Nucleus accumbens (tissue), 56 donors: ENCODE measurements at places on chromosomes 4 and X.

GRCh38 chr4:112888622-112889021, 160.8 kb upstream of the ANK2 start:
- DNase-seq = no peak

DNA sequence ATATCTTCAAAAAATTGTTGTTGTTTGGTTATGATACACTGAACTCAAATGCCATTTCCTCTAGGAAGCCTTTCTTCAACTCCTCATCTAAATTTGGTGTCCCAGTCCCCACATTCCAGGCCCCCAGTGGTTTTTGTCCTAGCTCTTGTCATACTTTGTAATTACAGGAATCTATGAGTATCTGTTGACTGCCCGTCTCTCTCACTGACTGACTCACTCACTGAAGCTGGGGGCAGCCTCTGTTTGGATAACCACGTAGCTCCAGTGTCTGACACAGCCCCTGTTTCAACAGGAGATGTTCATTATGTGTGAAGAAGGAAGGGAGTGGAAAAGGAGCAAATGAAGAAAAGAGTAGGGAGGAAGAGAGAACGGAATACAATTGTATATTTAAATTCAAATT, 284.1 kb upstream of the TENM3 start:
- no peak for DNase-seq

DNA sequence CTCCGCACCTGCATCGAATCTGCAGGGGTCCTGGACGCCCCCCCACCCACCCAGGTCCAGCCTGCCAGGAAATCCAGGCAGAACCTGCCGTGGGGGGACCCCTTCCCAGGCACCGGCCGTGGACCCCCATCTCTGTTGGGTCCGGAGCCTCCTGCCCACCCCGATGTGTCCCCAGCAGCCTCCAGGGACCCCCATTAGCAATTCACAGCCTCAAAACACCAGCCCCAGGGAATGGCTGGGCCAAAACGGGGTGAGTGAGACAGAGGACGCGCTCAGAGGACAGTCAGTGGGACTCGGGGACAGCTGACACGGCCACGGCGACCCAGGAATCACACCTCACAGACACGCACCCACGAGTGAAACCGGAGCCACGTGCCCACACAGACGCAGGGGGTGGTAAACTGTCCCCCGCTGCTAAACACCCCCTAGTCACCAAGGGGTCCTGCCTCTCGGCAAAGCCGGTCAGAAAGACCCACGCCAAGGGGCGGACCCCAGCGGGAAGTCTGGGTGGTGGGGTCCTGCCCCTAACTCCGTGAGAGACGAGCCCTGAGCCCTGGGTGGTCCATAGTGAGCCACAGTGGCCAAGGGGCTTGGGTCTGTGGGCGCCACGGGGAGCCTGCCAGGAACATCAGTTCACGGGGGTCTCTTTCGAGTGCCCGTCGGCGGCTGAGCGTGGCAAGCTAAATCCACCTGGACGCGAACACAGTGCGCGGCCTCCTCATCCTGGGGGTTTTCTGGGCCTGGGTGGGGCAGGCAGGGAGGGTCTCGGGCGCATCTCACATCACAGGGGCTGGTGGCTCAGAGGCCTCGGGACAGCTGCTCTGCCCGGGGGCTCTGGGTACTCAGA, 126.5 kb upstream of the NKX1-1 start:
- no peak for DNase-seq

DNA sequence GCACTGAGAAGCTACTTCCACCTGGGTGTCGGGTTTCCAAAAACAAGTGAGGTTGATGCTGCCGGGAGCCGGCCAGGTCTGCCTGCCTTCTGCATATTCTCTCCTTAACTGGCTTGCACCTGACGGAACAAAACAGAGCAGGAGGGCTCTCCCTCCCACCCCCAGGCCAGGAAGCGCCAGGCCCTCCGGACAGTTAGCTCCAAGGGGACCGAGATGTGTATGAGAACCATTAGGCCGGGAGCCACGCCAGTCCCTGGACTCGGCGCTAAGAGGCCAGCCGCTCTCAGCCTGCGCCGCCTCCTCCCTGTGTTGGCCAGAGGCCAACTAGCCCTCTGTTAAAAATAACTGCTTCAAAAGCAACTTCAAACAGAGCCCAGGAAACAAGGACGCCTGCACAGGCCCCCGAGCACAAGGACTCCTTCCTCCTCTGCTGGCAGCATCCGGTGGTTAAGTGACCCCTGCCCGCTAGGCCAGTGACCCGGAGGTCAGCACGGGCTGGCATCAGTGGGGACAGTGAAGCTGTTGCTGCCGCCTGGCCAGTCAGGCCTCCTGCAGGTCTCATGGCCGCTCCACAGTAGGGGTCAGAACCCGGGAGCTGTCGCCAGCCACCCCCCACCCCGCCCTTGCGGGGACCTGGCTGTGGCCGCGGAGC, 107.9 kb downstream of the ABLIM2 start:
- DNase-seq = peak; percentile 43

DNA sequence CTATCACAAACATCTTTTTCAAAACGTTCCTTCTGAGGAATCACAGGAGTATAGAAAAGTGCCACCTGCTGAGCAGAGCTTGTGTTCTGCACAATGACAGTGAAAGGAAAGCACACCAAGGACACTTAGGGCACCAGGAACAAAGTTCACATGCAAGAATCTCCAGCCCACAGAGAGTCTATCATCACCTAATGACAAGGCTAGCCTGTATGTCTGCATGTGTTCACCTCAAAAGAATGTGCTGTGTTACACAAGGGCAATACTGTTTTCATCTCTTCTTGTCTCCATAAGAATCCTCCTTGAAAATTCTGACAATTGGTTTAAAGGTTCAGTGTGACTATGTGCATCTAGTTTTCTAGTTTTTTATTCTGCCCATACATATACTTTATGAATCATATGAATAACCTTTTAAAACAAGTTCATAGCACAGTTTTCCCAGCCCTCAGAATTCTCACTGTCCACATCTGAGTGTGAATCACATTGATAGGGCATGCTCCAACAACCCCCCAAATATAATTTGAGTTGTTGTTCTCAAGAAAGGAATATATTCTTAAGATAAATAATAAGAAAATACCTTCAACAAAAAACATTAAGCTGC, 118.0 kb downstream of the PWWP3B start:
- DNase-seq = no peak

DNA sequence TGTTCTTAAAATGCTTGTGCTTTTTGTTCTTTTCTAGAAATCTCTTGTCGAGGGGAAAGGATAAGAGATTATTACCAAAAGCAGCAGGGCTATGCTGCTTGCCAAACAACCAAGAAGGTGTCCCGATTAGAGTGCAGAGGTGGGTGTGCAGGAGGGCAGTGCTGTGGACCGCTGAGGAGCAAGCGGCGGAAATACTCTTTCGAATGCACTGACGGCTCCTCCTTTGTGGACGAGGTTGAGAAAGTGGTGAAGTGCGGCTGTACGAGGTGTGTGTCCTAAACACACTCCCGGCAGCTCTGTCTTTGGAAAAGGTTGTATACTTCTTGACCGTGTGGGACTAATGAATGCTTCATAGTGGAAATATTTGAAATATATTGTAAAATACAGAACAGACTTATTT, 81.5 kb upstream of the PACRGL start:
- no peak for DNase-seq

DNA sequence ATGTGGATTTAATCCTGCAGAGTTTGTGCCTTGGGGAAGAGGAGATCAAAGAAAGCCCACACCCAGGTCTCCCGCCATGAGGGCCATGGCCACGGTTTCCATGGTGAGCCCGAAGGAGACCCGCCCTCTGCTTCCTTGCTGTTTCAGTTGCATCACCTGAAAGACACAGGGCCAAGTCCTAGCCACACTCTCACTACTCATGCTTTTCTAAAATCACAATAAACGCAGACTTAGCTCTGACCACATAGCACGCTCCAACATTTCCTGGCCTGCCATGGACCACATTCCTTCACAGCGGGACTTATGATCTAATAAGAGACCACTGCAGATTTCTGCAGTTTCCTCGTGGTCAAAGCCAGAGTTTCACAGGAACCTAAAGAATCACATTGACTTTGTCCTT, 426.0 kb upstream of the NR3C2 start:
- DNase-seq = no peak

- no peak for DNase-seq
Observed at GRCh38 chr4:40283968-40284367, 51.2 kb upstream of the CHRNA9 start.

DNA sequence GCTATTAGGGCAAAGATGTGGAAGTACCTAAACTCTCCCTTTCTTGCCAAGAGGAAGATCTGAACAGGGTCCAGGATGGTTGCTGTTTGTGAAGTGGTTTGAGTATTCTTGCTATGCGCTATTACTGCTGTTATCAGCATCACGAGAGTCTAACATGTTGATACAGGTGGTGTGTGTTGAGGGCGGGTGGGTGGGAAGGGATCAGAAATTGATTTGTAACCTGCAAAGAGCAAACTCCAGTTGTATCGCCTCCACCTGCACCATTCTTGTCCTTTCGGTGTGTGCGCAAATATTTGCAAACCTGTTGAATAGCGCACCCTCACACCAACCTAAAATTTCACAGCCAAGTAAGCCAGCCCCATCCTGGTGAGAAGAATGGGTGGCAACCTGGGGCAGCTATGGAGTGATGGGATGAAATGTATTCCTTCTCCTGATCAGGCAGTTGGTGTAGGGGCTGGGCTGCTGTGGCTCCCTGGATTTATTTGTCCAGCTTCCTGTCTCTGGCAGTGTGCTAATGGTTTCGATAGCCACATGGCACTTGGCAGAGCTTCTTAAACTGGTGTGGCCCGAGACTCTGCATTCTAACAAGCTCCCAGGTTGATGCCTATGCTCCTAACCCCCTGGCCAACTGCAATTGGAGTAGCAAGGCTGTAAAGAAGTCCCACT, 102.6 kb upstream of the SCML1 start:
- DNase-seq = no peak

DNA sequence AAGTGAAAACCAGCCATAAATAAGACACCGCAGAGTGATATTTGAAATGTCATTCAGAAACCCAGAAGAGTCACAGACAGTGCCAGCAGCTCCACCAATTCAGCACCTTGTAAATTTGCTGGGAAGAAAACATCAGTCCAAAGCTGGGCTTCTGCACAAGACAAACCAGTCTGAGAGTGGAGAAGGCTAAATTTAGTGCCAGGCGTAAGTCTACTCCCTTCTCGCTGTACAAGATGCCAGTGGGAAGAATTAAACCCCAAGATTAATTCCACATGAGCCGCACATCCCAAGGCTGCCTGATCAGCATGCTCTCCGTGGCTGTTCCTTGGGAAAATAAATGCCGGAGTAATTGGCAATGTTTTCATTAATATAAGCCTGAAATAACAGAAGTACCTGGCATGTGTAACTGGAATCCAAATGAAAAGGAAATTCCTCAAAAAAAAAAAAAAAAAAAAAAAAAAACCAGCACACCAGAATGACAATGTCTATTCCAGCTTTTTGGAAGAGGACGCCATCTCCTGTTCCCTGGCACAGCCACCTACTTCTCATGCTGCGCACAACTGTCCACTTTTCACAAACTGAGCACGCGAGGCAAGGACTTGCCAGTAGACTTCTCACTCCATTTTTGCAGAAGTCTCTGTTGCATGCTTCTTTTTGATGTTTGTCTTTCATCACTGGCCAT, 95.5 kb downstream of the NSUN7 start:
- peak; percentile 19 for DNase-seq

- no peak for DNase-seq
Observed at GRCh38 chr4:189809839-189810238, 130.8 kb upstream of the FRG1 start.

DNA sequence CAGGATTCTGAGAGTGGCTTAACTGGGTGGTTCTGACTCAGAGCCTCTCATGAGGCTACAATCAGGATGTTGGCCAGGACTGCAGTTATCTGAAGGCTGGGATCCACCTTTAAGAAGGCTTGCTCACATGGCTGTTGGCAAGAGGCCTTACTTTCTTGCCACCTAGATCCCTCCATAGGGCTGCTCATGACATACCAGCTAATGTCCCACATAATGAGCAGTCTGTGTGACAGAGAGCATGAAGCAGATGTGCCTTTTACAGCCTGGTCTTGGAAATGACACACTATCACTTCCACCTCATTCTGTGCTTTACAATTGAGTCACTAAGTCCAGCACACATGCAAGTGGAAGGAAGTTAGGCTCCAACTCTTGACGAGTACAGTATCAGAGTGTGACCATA, 4.3 kb upstream of the RBM3 start:
- no peak for DNase-seq

DNA sequence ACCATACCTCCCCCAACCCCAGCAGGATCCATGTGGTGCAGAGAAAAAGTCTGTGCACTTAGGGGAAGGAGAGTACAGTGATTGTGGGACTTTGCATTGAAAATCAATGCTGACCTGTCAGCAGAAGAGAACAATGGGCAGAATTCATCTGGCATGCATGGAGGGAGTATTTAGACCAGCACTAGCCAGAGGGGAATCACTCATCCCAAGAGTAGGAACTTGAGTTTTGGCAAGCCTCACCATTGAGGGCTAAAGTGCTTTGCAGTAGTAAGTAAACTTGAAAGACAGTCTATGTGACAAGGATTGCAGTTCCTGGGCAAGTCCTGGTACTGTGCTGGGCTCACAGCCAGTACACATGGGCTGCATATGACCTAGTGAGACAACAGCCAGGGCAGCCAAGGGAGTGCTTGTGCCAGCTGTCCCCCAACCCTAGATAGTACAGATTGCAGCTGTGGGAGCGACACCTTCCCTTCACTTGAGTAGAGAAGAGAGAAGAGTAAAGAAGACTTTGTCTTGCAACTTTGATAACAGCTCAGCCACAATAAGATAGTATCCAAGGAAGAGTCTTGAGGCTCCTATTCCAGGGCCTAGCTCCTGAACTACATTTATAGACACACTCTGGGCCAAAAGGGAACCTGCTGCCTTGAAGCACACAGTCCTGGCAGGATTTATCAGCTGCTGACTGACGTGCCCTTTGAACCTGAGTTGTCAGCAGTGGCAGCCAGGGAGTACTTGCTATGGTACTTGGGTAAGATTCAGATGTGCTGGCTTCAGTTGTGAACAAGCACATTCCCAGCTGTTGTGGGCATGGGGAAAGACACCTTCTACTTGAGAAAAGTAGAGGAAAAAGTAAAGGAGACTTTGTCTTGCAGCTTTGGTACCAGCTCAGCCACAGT, 48.7 kb downstream of the HDX start:
- DNase-seq = no peak

GRCh38 chrX:19578956-19579355, 63.6 kb upstream of the MAP3K15 start:
- DNase-seq = no peak

DNA sequence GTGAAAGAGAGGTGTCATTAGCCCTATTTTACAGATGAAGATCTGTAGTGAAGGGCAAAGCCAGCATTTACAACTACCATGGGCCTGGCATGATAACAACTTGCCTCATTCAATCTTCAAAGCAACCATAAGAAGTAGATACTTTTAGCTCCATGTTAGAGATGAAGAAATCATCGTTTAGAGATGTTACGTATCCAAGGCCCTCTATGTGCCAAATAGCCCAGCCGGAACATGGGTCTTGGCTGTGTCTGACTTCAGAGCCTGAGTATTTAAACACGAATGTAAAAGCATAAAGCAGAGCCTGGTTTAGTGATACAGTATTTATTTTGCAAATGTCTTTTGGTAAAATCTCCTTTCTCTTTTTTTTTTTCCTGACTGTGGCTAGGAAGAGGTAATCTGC, 197.1 kb downstream of the RASL11B start:
- no peak for DNase-seq

DNA sequence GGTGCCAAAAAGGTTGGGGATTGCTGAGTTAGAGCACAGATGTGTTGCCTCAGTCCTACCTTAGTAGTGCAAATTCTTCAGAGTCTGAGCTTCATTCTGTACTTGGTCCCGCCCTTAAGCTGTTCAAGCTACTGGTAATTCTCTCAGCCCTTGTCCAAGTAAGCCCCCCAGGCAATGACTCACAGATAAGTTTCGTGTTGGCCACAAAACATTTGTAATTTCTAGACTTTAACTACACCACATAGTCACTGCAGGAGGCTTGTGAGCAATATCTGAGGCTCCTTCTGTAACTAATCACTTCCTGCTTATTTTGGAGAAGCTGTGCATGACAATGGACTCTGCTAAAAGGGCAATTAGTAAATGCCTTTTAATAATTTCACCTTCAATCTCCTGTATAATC, 1420.5 kb downstream of the PCDH7 start:
- no peak for DNase-seq
